ENCODE measurements at places on chromosomes 16 and 17. TPM values are rescaled to one million over a fixed set of nuclear protein-coding genes. Genes with fewer than 3 reads are reported as not detected.

P3H4 gene
- 16.9 TPM for total RNA-seq

MYL11 gene
- total RNA-seq, result 10.8 TPM

- no peak for DNase-seq
Observed at GRCh38 chr16:14286368-14287230, 215.5 kb downstream of the MRTFB start.

GRCh38 chr17:64064331-64064730 is 43.9 kb upstream of the ICAM2 start:
- no peak for DNase-seq

- no peak for DNase-seq
Observed at GRCh38 chr17:41527063-41528023, 765 bp downstream of the KRT19 start.

GRCh38 chr17:19876529-19877161 is 8.9 kb upstream of the ULK2 start:
- DNase-seq, result no peak

GRCh38 chr16:76502063-76502462 is 224.9 kb downstream of the CNTNAP4 start:
- DNase-seq, result no peak

GRCh38 chr17:71063127-71063526 is 893.8 kb downstream of the KCNJ2 start:
- no peak for DNase-seq

GRCh38 chr17:46776298-46777005 is 42.0 kb downstream of the WNT3 start:
- no peak for DNase-seq
